ENCODE measurements at places on chromosomes 5 and 9. TPM values are rescaled to one million over a fixed set of nuclear protein-coding genes. Genes with fewer than 3 reads are reported as not detected.

The CORO2A gene
- 0.95 TPM for total RNA-seq

The TEX48 gene
- not detected for total RNA-seq

The PAPPA gene
- 15.3 TPM for total RNA-seq

The LTC4S gene
- 20.3 TPM for total RNA-seq

The TRIM14 gene
- total RNA-seq: 4.9 TPM

The UBTD2 gene
- 24.0 TPM for total RNA-seq

- DNase-seq: peak; percentile 26
Observed at GRCh38 chr5:139645430-139645871, 2.7 kb upstream of the CXXC5 start.

GRCh38 chr9:1207686-1208085 lies 157.5 kb downstream of the DMRT2 start:
- DNase-seq: no peak

DNA sequence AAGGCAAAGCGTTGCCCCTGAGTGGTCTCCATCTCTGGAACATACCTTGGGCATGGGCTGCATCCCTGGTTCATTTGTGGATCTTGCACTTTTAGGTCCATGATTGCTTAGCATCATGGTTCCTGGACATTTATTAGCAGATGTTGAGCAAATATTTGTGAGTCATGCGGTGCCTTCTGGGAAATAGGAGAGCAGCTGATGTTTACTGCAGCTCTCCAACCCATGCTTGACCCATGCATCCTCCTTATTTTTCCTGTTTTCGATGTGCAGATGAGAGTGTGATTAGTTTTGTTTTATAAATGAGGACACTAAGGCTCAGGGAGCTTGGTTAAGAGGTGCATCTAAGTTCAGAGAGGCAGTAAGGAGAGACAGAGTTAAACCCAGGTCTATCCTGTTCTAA lies 253.7 kb downstream of the ICE1 start:
- DNase-seq: no peak

DNA sequence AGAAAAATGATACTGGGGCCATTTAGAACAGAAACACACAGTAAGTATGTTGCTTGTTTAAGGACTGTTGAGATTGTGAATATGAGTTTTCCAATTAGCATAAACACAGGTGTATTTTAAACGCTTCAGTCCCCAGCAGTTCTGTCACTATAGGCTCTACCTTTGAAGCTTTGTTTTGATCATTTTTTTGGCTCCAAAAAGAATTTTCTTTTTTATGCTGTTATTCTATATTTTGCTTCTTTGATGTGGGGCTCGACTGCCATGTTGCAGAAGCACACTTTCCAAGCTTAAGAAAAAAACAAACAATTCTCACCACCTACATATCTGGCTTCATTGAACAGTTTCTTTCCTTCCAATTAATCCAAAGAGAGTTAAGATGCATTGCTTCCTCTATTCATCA lies 131.0 kb upstream of the DMAC1 start:
- no peak for DNase-seq

GRCh38 chr5:14505310-14506139 lies 76.1 kb upstream of the OTULINL start:
- no peak for DNase-seq

DNA sequence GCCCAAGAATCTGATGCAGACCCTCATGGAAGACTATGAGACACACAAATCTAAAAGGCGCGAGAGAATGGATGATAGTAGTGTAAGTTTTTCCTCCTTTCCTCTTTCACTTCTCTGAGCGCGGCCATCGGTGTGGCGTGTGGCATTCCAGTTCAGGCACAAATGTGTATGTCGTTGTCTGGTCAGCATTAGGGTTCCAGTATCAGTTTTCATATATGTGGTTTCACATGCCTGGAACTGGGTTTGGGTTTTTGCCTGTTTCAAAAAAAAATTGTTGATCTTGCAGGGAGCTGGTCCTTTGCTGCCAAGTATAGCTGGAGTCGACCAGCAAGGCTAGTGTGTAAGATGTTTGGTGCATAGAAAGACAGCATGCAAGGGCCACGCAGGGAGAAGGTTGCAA lies 51.5 kb downstream of the C9orf152 start:
- DNase-seq: no peak

- DNase-seq: no peak
Observed at GRCh38 chr9:72383978-72384709, 19.1 kb upstream of the ZFAND5 start.

GRCh38 chr5:101045689-101046088 lies 142.6 kb upstream of the ST8SIA4 start:
- no peak for DNase-seq

All from posterior vena cava (tissue), 2 donors.